ENCODE measurements at places on chromosomes 2 and 18.

GRCh38 chr18:70826571-70826970, 537.7 kb downstream of the SOCS6 start:
- no peak for DNase-seq

- no peak for DNase-seq
These were observed 313.2 kb downstream of the RND3 start for GRCh38 chr2:150174056-150174805.

GRCh38 chr18:51168026-51168742, 29.3 kb downstream of the MEX3C start:
- no peak for DNase-seq

GRCh38 chr2:122213312-122213711, 457.9 kb downstream of the TSN start:
- DNase-seq: no peak

- DNase-seq: no peak
These were observed 73.1 kb upstream of the RBMS1 start for GRCh38 chr2:160566717-160567116.

GRCh38 chr2:170157025-170157684, 20.8 kb upstream of the MYO3B start:
- no peak for DNase-seq

- no peak for DNase-seq
These were observed 75.6 kb downstream of the LDAH start for GRCh38 chr2:20747317-20747716.

DNA sequence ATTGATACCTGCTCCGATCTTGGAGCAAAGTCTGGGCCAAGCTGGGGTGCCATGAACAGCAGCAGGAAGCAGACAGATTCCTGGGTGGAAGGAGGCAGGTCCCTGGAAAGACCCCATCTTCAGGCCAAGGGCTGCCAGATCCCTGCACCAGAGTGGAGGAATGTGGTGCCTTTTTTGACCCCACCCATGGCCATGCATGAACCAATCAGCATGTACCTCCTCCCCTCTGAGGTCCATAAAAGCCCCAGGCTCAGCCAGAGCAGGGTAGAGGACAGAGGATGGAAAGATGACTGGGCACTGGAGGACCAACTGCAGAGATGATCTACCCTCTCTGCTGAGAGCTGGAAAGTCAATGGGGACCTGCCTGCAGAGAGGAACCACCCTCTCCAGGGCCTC, 34.4 kb upstream of the ID2 start:
- no peak for DNase-seq

GRCh38 chr2:37554687-37555086, 116.8 kb downstream of the CDC42EP3 start:
- no peak for DNase-seq

GRCh38 chr18:4181882-4182568, 273.1 kb downstream of the DLGAP1 start:
- DNase-seq: no peak

DNA sequence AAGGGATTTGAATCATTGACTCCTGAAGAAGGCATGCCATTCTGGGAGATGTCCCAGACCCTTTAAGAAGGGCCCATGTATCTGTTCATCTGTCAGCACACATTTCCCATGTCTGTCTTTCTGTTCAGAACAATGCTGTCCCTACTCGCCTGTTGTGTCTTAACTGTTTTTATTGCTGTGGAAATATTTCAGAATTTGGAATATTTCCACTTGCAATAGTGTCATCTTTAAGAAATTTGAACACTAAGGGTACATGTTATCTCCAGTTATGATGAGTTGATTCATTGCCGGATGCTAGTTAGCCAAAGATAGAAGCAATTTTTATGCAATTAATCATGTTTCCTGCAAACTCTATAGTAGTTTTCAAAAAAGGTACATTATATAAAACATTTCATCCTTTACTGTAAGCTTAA, 36.9 kb upstream of the NT5C1B start:
- DNase-seq: no peak

GRCh38 chr2:216281876-216282275, 90.4 kb downstream of the MARCHF4 start:
- DNase-seq: no peak

- no peak for DNase-seq
These were observed 350.8 kb upstream of the ID2 start for GRCh38 chr2:8331068-8331467.

DNA sequence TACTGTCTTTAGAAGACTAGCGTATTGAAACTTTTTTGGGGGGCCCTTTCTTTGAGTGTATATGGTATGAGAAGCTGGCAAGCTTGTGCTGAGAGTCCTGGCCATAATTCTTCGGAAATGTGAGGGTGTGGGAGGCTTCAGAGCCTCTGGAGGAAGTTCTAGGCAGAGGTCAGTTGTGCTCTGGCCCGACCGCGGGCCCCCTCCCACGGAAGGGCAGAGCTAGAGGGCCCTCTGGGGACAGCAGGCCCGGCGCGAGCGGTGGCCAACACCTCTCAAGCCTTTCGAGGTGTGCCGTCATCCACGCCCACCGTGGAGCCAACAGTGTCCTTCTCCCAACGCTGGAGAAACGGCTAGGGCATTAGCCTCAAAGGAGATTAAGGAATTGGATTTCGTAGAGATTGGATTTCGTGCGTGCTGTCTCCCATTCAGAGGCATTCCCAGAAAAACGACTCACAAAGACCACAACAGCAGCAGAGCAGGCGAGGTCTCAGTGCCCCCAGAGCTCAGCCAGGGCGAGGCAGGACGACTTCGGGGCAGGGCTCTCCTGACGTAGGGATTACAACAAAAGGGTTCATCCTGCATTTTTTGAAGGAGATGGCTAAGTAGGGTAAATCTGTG, 2.2 kb upstream of the MTCL1 start:
- DNase-seq: no peak

- DNase-seq: no peak
These were observed 18.1 kb downstream of the NABP1 start for GRCh38 chr2:191696001-191696400.

DNA sequence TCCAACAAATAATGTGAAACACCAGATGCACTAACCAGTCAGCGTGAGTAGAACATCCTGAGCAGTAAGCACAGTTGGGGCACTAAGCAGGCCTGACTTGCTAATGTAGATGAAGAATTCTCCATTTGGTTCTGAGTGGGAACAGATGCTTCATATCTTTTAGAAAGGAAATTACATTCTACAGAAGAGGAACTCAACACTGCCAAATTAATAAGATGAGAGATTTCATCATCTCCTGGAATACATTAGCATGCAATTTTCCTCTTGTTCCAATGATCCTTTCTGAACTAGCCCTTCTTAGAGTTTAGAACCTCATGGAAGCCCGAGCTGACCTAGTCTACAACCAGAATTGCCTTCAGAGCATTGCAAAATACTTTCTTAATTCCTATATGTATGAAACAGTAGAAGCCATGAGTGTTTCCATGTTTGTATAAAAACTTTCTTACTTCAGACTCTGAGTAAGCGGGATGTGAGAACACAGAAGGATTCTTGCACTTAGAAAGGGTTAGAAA, 34.8 kb downstream of the COL5A2 start:
- no peak for DNase-seq

GRCh38 chr2:172095146-172095904, 7.4 kb downstream of the DLX2 start:
- DNase-seq: peak; percentile 64

DNA sequence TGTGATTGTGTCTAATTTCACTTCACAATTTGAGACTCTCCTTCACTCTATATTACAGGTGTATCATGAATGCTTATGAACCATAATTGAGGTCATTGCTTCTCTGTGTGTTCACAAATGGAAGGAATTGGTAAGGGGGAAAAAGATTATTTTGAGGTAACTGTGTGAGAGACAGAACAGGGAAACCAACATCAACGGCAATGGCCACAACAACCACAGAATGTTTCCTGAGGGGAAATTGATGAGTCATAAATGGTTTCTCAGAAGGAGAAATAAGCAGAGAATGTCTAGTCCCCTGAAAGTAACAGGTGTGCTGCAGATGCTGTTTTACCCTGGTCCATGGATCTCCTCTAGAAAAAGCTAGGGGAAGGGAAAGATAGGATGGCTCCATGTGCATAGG, 361.2 kb upstream of the GALNT5 start:
- no peak for DNase-seq

GRCh38 chr2:239195992-239196391, 204.8 kb downstream of the HDAC4 start:
- no peak for DNase-seq

DNA sequence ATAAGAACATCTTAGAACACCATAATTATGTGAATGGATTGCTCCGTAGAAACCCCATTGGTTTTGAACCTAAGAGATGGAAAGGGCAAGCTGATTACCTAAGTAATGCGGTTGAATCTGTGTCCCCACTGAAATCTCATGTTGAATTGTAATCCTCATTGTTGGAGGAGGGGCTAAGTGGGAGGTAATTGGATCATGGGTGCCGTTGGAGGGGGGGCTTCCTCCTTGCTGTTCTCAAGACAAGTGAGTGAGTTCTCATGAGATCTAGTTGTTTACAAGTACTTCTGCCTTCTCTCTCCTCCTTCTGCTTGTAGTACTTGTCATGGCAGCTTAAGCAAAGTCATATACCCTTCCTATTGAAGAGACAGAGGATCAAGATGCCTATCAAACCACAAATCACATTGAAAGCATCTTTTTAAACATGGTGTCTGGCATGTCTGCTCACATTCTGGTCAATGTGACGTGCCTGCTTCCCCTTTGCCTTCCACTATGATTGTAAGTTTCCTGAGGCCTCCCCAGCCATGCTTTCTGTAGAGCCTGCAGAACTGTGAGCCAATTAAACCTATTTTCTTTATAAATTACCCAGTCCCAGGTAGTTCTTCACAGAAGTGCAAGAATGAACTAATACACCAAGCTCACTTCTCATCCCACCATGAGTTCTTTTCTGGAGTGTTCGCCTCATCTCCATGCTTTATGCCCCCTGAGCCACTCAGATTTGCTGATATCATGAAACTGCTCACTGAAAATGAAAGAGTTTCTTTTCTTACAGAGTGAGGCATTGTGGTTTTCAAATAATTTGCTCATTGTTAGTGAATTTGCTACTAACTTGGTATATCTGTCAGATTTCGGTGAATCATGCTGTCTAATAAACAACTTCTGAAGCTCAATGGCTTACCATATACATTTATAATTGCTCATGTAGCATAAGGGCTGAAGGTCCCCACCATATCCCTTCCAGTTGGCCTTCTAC, 23.6 kb downstream of the KCNE4 start:
- no peak for DNase-seq

- DNase-seq: no peak
These were observed 105.6 kb upstream of the FSHR start for GRCh38 chr2:49259926-49260325.

GRCh38 chr2:230784795-230785194, 72.2 kb downstream of the CAB39 start:
- DNase-seq: no peak

Data from stimulated activated naive CD8-positive, alpha-beta T cell treated with anti-CD3 and anti-CD28 coated beads, Interleukin-15, Interleukin-2, amounts not matched to agents 100 U/mL and 50 U/mL, for 24 hours (primary cell).